NCI-H1694 (cell line): ENCODE measurements at places on chromosomes 6 and 20.

- no peak for DNase-seq
Measured at GRCh38 chr6:128135325-128135724, 234.5 kb upstream of the THEMIS start.

DNA sequence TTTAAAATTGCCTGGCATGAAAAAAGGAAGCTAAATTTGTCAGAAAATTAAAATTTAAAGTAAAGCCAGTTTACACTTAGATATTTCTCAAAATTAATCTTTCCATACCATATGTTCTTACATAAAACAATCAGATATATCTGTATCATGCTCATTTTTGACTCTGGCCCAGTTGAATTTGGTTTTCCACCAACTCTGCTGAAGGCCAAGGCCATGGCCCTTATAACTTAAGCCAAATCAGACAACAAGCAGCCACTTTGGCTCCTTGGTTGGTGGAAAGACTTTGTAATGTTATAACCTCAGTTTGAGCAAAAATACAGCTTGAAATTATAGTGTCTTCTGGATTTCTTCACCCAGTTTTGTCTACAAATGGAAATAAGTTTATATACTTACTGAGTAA is 97.3 kb downstream of the CENPW start:
- DNase-seq = no peak

DNA sequence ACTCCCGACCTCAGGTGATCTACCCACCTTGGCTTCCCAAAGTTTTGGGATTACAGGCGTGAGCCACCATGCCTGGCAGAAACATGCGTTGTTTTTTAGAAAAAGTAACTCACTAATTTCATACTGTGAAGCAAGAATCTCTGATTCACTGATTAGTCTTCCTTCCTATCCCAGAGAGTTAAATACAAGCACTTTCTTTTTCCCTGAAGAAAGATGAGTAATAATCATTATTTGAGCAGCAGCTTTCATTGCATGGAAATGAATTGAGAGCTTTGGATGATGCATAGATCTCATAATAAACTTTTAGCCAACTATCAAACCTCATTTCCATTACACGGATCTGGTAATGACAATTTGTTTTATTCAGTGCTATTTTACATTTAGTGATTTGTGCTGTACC is 892.5 kb upstream of the EYS start:
- no peak for DNase-seq

- DNase-seq = no peak
Measured at GRCh38 chr6:35496841-35497570, at the start of gene TEAD3. Gene TEAD3 (minus strand): TSS chr6:35497079.

DNA sequence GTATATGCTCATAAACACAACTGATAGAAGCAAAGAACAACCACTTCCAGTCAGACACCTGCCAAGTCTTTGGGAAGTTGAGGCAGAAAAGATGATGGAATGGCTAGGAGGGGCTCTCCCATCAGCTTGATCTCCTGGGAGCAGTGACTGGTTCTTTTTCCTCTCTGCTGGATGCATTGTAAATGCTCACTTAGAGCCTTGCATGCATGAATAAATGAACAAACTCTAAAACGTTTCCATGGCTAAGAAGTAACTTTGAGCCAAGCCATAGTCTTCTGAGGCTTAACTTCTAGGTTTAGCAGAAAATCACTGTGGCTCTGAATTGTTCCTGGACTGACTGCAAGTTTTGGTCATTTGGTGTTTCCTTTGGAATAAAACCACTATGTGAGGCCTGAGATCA is 166.4 kb upstream of the CITED2 start:
- DNase-seq = no peak

DNA sequence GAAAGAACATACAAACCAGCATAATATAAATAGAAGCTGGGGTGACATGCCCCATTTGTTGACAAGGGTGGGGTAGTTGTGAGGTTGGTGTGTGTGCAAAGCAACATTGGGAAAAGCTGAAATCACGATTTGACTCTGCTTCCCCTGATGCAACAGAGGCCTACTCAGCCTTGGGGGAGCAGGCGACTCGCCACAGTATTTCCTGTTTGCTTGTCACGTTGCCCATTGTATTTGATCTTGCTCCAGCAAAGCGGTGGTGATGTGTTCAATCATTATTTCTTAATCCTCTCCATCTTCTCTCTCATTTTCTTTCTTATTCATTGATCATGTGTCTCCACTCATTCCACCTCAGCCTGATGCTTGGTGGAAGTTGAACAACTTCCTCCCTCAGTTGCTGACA is 165.8 kb upstream of the CITED2 start:
- no peak for DNase-seq

- DNase-seq = no peak
Measured at GRCh38 chr6:42450477-42451332, 1.0 kb downstream of the TRERF1 start.

DNA sequence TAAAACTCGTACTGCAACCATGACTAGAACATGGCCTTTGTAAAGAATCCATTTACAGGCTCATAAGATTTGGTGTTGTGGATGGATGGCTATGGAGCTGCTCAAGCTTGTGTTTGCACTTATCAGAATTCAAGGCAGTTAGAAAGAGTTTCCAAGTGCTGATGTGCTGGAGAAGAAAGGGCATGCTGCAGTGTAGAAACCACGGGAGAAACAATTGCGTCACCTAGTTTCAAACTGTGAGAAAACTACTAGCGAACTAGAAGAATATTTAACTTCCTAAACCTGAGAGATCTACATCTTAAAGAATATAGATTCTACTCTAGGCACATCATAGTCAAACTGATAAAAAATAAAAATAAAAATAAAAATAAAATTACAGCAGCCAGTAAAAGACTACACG is 116.2 kb downstream of the SGK1 start:
- DNase-seq = no peak

- no peak for DNase-seq
Measured at GRCh38 chr6:157282284-157282683, 41.0 kb downstream of the TMEM242 start.

DNA sequence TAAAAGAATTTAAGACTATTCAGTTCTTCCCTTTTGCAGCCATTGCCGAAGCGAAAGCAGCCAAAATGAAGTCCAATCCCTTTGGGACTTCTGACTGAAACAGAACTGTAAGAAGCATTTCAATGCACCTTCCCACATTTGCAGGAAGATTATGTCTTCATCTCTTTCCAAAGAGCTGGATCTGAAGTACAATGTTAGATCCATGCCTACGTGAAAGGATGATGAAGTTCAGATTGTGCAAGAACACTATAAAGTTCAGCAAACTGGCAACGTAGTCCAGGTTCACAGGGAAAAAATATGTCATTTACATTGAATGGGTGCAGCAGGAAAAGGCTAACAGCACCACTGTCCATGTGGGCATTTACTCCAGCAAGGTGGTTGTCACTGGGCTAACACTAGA is 6.0 kb upstream of the FILIP1 start:
- DNase-seq = no peak

DNA sequence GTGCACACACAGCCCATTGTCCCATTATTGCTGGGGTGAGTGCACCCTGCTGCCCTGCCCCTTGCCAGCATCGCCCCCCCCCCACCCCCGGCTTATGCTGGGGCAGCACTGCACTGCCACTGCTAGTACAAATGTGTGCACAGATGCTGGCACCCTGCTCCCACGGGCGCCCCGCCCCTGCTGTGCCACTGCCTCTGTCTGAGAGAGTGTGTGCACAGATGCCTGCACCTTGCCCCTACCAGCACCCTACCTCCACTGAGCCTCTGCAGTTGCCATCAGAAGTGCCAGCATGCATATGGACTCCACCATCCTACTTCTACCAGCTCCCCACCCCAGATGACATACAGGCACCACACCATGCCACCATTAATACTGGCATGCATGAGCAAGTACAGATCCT is 454.6 kb upstream of the KHDRBS2 start:
- DNase-seq = no peak

DNA sequence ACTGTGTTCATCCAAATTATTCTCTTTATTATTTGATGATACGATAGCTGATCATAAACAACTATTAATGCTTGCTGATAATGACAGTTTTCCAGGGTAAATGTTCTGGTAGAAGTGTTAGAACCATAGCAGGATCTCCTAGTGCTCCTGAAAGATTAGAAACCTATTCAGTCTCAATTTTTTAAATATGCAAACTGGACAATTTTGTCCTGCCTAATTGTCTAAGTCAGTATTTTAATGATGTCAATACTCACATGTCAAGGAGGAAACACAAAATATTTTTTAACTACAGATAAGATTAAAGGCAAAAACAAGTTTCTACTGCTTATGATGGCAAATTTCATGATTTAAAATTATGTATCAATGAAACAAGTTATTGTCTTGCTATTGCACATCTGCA is 233.9 kb downstream of the RFPL4B start:
- DNase-seq = no peak

GRCh38 chr6:132391391-132392269 is 9.6 kb downstream of the MOXD1 start:
- DNase-seq = no peak

GRCh38 chr6:150231525-150231850 is 88.6 kb downstream of the PPP1R14C start:
- no peak for DNase-seq

- DNase-seq = no peak
Measured at GRCh38 chr6:36548401-36548743, 1.1 kb upstream of the STK38 start.

DNA sequence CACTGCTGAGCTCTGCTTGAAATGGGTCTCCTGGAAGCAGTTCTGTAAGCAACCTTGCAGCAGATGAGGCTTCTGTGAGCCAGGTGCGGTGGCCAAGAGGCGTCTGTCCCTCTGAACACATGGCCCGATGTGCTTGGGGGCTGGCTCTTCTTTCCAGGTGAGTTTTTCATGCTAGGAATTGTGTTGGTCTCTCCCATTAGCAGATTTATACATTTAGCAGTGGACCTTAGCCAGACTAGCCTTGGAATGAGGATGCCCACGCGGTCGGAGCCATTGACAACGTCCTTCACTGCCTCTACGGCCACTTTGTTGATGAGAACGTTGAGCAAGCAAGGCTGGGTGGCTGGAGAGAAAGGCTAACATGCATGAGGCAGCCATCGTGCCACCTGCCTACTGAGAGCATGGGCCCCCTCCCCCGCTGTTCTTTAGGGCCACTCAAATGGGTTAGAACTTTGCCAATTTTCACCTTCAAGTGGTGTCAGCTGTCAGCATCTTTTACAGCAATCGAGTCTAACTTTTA is 33.5 kb downstream of the ERMARD start:
- DNase-seq = no peak

DNA sequence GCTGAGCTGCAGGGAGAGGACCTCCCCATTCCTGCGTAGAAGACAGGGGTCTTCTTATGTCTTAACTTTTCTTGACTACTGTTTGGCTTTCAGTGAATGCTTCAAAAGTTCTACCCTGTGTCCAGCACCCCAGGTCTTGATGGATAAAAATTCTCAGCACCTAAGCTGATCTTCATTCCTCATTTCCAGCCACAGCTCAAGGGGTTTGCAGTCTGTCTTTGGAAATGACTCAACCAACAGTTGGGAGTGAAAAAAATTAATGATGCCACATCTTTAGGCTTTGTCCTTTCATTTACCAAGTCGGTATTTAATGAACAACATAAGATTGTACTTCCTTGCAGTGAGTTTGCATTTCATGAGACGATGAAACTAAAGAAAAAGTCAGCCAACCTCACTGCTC is 40.3 kb downstream of the PRDM1 start:
- DNase-seq = no peak

DNA sequence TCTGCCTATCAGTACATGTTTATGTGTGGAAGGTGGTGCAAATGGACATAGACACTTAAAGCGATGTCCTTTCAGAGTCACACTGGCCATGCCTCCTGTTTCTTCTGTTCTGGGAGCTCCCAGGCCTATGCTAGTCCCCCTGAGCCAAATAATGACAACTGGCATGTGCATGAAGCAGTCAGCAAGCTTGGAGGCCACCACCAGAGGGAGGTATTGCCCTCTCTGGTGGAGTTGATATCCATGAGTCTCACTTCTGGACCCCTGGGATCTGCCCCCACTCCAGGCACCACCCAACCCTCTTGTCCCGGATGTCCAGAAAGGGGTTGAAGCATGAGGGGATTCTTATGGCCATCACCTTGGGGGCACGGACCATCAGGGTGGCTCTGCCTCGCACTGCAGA is 172.2 kb downstream of the AIG1 start:
- DNase-seq = peak; percentile 8

- DNase-seq = no peak
Measured at GRCh38 chr20:14715400-14715799, 378.0 kb upstream of the FLRT3 start.

- DNase-seq = no peak
Measured at GRCh38 chr6:100554228-100554627, 89.5 kb upstream of the SIM1 start.

GRCh38 chr6:109094416-109095035 is at the start of gene SESN1:
Gene SESN1 (minus strand): TSS chr6:109094846. CDS start chr6:109094073, 773 bp downstream.
- DNase-seq = peak; percentile 42

- DNase-seq = no peak
Measured at GRCh38 chr20:16955462-16955861, 207.3 kb downstream of the OTOR start.

DNA sequence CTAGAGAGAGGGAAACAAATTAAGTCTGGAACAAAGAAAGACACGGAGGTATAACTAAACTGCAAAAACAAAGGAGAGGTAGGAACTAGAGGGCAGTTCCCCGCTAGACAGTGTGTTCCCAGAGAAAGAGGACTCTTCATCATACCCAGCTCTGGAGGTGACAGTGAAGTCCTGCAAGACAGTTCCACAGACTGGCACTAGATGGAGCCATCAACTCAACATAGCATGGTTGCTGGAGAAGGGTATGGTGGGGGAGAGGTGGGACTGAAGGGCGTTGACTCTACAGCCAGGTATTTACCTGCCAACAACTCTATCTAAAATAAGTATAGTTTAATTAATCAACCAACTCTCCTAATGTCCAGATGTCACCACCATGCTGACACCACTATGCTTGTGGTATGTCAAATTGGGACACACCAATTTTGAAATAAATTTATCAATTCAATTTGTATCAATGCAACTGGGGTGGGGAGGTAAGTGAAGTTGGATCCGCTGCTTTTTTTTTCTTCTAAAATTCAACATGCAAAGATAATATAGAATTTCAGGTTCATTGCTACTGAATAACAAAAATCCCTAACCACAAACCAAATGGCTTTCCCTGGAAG is 9.7 kb downstream of the BACH2 start:
- peak; percentile 15 for DNase-seq

- DNase-seq = no peak
Measured at GRCh38 chr20:46558511-46558959, 8.1 kb upstream of the OCSTAMP start.

DNA sequence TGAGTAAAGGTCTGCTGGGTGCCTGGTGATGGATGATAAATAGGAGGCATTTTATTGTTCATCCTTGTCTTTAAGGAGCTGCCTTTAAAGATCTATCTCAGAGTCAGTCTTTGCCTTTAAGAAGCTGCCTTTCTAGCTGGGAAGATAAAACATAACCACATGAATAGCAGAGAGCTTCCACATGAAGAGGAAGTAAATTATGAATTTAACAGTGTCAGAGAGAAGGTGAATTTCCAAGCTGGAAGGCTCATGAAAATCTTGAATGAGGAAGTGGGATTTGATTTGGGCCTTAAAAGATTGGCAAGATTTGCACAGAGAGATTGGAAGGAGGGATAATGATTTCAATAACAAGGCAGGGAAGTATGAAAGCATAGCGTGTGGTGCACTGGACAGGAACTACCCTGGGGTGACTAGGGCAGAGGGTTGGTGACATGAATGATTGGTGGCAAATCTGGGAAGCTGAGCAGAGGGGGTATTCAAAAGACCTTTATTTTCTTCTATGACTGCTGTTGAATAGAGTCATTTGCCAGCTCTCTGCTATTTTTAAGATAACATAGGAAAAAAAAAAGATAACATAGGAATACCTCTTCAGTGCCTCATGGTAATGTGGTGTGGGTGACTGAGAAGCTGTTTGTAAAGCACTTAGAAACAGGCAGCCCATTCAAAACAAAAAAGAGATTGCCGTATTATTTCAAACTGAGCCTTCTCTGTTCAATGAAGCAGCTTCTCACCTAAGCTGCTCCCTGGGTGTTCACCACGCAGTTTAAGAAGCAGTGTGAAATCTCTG is 591.6 kb downstream of the PKHD1 start:
- no peak for DNase-seq
